ENCODE measurements at places on chromosomes 5 and 9.

GRCh38 chr5:172664681-172665541 is 23.8 kb downstream of the NEURL1B start:
- no peak for DNase-seq

GRCh38 chr9:130982636-130983358 is 26.2 kb upstream of the LAMC3 start:
- no peak for DNase-seq

DNA sequence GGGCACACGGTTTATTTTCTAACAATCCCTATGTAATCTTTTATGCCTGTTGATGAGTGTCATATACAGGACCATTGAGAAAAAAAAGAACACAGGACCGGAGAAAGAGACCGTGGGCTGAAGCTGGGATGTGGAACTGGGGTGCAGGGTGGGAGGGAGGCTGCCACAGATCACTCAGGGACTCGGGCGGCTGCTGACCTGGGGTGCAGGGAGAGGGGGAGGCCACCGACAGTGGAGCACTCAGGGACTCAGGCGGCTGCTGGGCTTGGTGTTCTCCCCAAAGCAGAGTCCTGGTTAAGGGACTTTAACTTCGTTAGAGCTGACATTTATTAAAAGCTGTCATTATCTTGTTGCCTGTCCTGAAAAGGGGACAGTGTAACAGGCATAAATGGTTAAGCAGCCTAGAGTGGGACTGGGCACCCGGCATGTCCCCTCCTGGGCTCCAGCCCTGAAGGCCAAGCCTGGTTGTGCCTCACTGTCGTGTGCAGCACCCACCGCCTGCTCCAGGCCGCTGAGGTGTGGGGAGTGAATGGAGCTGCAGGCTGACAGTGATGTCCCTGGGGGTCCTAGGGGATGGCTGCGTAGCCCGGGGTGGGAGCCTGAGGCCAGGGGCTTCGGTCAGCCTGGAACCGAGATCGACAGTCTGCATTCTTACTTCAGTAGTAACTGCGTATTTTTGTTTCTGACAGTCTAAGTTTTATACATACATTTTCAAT is 14.0 kb downstream of the NDUFS6 start:
- no peak for DNase-seq

DNA sequence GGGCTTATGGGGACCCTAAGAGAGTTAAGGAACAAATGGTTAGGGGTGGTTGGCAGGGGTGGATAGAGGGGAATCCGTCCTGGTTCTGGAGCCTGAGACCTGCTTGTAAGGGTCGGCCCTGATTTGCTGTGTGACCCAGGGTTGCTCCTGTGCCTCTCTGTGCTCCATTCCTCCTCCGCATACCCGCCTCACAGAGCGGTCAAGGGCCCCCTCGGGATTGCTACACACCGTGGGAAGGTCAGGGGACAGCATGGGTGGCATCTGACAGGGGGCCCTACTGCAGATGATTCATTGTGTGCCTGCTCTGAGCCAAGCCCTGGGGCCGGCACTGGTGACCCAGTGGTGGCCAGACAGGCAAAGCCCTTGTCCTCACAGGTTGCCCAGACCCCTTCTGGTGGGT is 162.3 kb downstream of the GAPVD1 start:
- DNase-seq, result no peak

DNA sequence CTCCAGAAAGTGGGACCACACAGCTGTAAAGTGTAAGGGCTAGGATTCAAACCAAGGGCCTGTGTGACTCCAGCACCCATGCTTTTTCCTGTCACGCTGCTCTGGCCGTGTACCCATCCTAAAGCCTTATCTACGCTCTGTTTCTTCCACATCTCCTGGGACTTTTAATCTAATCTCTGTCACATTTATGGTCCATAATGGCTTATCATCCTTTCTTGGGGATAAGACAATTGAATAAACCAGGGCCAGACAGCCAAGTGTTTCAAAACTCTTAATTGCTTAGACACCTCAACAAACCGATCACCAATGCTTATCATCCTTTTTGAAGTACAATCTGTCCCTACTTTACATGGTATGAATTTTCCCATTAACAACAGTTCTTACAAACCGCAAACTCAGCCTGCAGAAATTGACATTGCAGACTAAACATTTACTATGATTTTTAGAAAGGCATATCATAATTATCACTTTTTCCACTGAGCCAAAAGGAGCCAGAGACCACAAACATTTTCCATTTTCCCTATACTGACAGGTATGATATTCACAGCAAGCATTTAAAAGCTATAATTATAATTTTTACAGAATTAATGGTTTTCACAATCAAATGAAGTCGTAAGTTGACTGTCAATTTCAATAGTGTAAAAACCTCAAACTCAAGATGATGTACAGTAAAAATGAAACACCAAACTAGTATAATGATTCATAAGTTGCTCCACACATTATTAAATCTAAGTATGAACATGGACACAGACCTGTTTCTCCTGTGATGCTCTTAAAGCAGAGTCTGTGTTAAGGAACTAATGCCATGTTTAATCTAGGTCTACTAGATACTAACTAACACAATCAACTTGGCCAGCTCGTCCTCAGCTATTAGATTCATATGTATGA is 99.5 kb downstream of the FBXW11 start:
- DNase-seq, result no peak

- no peak for DNase-seq
Measured at GRCh38 chr9:108156270-108156998, 666.9 kb upstream of the KLF4 start.

DNA sequence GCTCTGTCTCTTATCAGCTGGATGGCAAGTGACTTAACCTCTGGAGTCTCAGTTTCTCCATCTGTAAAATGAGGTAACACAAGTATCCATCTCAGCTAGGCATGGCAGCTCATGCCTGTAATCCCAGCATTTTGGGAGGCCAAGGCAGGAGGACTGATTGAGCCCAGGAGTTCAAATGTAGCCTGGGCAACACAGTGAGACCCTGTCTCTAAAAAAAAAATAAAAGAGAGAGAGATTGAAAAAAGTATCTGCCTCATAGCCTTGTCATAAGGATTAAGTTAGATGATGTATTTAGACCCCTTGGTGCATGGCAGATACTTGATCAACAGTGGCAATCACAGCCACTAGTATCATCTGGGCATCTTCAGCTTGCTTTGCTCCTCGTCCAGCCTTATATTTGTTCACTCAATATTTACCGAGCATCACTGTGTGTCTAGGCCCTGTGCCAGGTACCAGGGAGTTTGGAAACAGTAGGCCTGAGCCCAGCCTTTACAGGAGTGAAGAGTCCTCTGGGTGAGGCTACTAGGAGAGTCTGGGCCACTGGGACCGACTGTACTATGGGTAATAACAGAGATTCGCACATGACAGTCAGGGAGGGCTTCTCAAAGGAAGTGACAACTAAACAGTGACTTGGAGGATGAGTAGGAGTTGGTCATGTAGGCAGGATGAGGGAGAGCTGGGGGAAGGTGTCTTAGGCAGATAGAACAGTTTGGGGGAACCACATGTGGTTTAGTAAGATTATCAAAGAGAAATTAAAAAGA is 34.2 kb downstream of the CORO2A start:
- no peak for DNase-seq

- no peak for DNase-seq
Measured at GRCh38 chr9:137017791-137018497, 10.1 kb downstream of the ABCA2 start.

DNA sequence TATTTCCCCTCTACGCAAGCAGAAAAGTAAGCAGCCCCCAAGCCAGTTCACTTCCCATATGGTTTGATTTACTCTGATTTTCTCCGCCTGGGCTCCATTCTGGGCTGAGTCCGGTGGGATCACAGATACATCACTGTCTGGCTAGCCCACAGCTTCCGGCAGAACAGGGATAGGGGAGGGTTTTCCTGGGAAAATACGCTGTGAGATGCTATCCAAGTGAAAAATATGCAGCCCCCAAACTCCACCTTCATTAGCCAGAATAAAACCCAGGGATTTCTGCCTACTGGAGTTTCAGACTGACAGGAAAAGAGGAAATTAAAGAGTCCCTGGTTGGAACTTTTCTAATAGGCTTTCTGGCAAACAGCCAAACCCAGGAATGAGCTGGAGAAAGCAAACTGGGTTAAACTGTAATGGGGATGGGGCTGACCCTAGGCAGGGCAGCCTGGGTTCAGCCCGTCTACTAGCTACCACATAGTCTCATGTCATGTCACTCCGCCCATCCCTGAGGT is 16.9 kb upstream of the NIPAL4 start:
- no peak for DNase-seq

DNA sequence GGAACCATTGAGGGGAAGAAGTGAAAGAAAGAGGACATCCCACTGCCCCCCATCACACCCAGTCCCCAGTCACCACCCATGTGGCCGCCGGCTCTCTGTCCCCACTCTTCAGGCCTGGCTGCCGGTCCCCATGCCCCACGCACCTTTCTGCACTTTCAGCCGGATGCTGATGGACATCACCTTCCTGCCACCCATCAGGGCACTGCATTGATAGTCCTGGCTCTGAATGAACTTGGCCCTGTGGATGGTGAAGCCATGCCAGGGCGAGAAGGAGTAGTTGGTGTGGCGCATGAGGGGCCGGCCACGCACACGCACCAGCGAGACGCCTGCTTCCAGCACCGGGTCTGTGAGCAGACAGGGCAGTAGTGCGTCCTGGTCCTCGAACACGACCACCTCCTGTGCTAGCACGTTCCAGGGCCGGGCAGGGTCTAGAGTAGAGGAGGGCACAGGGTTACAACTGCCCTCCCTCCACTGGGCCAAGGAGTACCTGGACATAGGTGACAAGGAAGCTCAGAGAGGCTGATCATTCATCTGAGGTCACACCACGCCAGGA is 6.4 kb downstream of the CSF1R start:
- no peak for DNase-seq

- no peak for DNase-seq
Measured at GRCh38 chr5:163565931-163566608, 60.7 kb downstream of the MAT2B start.

GRCh38 chr5:35919191-35919590 is 19.2 kb downstream of the CAPSL start:
- DNase-seq, result no peak

DNA sequence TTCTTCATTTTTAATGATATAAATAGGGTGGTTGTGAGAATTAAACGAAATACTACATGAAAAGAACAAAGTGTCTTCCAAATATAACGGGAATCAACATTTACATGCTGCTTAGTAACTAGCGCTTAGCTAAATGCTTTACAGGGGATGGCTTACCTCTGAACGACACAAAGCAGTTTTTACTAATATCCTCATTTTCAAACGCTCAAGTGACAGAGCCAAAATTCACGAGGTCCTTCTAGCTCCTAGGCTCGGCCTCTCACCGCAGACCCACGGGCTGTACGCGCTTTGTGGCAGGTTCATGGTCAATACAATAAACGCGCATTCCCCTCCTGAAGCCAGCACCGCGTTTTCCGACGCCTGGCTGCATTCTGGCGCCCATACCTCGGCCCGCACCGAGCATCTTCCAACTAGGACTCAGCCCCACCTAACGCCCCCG is 442 bp downstream of the ZNF510 start:
- no peak for DNase-seq

DNA sequence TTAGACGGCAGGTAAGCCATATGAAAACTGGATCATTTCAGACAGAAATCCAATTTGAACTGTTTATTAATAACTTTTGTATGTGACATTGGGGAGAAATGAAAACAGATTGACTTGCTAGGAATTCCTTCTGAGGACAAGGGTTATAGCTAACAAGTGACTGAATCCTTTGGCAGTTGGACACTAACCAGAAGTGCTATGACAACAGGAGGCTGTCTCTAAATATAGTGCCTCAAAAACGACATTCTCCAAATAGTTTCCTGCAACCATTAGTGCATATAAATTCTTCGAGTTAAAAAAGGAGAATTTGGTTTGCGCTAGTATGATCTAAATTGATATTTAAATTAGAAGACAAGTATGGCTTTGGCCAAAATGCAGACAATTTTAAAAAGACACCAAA is 338.6 kb downstream of the PTPRD start:
- DNase-seq, result no peak

DNA sequence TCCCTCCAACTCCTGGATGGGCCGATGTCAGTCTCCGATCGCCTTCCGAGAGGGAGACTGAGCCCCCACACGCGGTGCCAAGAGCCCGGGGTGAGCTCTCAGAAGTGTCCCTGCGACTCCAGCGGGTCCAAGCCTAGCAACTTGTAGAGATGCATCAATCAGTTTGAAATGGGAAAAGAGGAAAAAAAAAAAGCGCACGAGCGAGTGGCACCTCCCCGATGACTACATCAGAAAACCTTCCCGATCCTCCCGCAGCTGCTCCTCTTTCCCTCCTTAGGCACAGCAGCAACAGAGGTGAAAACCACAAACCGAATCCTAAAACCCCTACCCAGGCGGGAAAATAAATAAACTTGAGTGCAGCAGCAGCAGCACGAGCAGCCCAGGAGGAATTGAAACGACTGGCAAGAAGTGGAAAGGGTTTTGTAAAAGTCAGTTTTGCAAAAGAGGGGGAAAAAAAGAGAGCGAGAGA is 1.0 kb upstream of the EFNA5 start:
- no peak for DNase-seq

DNA sequence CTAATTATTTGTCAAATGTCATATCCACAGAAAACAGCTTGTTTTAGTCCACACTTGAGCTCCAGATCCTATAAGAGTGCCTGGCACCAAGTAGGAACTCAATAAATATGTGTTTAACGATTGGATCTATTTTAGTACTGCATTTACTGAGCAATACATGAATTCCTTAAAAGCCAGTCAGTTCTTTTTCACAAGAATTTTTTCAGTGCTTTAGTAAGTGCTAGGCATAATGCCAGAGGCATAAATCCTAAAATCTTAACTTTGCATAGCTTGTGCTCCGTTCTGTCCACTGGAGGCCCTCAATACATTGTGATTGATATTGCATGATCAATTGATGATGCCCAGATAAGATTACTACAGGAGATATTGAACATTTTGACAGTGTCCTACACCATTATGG is 67.3 kb upstream of the PCSK5 start:
- no peak for DNase-seq

GRCh38 chr5:139481580-139482049 is 943 bp downstream of the STING1 start:
- no peak for DNase-seq

DNA sequence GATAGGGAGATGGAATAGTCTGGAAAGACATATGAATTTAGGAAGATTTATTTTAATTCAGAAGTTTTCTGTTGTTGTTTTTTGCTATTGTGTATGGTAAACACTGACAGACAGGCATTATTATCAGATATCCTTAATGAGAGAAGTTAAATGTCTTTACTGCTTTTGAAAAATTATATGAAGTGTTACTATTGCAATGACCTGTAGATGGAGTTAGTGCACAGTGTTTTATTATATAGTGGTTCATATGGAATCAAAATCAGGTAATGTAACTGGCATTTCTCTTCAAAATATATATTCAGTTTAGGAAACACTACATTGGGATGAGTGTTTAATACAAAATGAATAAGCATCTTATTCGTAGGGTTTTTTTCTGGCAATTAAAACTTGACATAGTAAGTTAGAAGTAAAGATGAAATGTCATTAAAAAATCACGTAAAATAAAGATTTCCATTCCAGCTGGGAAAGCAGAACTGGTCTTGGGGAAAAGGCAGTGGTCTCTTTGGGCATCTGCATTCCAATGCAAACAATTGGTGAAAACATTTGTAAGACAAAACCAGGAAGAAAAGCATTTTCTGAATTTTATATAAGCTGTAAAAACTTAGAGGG is 3.9 kb downstream of the GABRA1 start:
- no peak for DNase-seq

All from stimulated activated CD4-positive, alpha-beta T cell treated with anti-CD3 and anti-CD28 coated beads, Interleukin-1b, Interleukin-23, amount 100 ng/mL, for 1 hour (primary cell).